H9 (cell line): ENCODE measurements at places on chromosomes 7 and 10.

DNA sequence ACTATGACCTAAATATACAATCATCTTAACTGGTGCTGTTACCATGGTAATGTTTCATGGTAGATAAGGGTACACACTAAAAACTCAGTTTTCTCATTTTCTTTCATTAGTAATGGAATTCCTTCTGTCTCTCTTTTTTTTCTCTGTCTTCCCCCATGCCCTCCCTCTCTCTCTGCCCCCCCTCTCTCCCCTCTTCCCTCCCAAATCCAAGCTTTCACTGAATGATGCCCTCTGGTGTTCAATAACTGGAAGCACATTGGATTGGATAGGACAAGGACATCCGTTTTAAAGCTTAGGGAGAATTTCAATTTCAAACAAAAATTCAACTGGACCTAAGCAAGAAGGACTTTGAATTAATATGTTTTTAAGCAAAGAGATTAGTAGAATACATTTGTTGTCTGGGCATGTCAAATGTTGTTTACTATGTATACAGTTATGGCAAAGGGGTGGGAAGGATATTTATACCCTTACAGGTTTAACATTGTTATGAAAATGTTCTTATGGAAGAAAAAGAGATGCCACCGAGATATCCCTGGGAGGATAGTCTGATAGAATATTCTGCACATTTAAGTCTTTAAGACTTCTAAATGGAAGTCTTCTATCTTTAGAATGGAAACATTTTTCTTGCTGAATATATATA, 6.1 kb downstream of the CHRM2 start:
- peaks cover 32% of the 10 kb centered on the region for H3K27me3 ChIP-seq
- H3K4me3 ChIP-seq: no peak overlapping the region
- no peak overlapping the region for H3K27ac ChIP-seq
- no peaks in the 10 kb centered on the region for H3K36me3 ChIP-seq
- no peak for DNase-seq
- H3K4me1 ChIP-seq: no peaks in the 10 kb centered on the region; the same call in 1 of the 2 replicates

DNA sequence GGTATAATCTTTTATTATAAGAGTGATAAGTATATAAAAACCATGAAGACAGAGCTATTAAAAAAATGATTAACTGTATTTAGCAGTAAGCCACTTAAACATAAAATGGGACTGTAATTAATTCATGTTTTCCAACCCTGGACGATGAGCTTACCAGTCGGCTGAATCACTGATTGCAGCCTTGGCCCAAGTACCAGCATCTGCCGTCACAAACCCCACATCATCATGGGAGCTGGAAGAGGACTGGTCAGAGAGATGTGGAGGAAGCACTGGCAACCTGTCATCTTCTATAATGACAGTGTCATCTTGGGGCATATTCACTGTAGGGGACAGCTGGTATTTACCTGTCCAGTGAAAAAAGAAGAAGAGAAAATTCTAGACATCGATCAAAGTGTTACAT, 473.6 kb downstream of the PARD3 start:
- no peaks in the 10 kb centered on the region for H3K36me3 ChIP-seq
- no peak overlapping the region for H3K4me3 ChIP-seq
- no peak for DNase-seq
- H3K27ac ChIP-seq: no peak overlapping the region
- peaks cover 4% of the 10 kb centered on the region; the same call in 1 of the 2 replicates for H3K4me1 ChIP-seq
- H3K27me3 ChIP-seq: no peaks in the 10 kb centered on the region

- no peak overlapping the region for H3K4me3 ChIP-seq
- peaks cover 2% of the 10 kb centered on the region; the same call in 1 of the 2 replicates for H3K4me1 ChIP-seq
Measured at GRCh38 chr7:11343818-11344413, 370.2 kb downstream of the PHF14 start.

DNA sequence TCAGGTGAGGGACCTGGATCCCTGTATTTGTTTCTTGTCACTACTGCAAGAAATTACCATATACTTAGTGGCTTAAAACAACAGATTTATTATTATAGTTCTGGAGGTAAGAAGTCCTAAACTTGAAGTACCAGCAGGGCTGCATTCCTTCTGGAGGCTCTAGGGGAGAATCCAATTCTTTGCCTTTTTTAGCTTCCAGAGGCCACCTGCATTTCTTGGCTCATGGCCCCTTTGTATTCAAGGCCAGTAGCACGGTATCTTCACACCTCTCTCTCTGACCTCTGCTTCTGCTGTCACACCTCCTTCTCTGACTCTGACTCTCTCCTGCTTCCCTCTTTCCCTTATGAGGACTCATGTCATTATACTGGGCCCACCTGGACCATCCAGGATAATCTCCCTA, 2.2 kb upstream of the LHPP start:
- peaks cover 13% of the 10 kb centered on the region for H3K4me1 ChIP-seq
- H3K27ac ChIP-seq: no peak overlapping the region
- H3K36me3 ChIP-seq: peaks cover 2% of the 10 kb centered on the region; the same call in 2 of the 3 replicates
- no peaks in the 10 kb centered on the region for H3K27me3 ChIP-seq

DNA sequence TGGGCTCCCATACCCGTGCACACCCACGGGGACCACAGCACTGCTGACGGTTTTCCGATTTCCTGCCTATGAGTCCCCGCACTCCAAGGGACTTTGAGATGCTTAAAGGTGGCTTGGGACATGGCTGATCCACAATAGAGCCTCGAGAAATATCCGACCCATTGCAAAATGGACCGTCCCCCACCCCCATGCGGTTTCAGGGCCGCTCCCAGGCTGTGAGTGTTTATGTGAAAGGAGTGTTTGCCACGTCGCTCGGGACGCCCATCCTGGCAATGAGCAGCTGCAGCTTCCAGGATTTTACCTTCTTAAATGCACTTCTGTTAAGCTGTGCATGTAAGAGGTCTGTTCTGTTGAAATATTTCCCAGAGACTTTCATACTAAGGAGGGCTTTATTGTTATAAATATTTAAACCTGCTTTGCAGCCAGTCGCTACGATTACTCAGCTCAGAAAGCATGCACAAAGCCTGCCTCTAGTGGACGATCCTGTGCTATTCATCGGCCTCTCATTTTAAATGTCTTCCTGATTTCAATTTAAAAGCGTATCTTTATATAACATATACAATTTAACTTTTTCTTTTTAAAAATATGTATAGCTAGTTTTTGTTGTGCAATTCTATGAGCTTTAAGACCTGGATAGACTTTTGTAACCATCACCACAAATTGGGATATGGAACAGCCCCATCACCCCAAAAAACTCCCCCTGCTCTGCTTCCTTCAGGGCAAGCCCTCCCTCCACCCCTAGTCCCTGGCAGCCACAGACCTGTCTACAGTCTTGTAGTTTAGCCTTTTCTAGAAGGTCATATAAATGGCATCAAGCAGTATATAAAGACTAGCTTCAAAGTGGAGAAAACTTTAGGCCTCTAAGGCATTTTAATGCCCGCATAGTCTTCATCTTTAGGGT, 418.3 kb downstream of the PAXIP1 start:
- DNase-seq: no peak
- H3K36me3 ChIP-seq: no peaks in the 10 kb centered on the region
- no peak overlapping the region for H3K27ac ChIP-seq
- H3K4me3 ChIP-seq: no peak overlapping the region
- H3K4me1 ChIP-seq: peaks cover 3% of the 10 kb centered on the region; the same call in 1 of the 2 replicates

GRCh38 chr7:18792871-18793595, 297.5 kb downstream of the HDAC9 start:
- no peak overlapping the region for H3K4me3 ChIP-seq
- H3K27ac ChIP-seq: no peak overlapping the region
- no peaks in the 10 kb centered on the region for H3K36me3 ChIP-seq
- H3K27me3 ChIP-seq: no peaks in the 10 kb centered on the region
- H3K4me1 ChIP-seq: peaks cover 4% of the 10 kb centered on the region; the same call in 1 of the 2 replicates

DNA sequence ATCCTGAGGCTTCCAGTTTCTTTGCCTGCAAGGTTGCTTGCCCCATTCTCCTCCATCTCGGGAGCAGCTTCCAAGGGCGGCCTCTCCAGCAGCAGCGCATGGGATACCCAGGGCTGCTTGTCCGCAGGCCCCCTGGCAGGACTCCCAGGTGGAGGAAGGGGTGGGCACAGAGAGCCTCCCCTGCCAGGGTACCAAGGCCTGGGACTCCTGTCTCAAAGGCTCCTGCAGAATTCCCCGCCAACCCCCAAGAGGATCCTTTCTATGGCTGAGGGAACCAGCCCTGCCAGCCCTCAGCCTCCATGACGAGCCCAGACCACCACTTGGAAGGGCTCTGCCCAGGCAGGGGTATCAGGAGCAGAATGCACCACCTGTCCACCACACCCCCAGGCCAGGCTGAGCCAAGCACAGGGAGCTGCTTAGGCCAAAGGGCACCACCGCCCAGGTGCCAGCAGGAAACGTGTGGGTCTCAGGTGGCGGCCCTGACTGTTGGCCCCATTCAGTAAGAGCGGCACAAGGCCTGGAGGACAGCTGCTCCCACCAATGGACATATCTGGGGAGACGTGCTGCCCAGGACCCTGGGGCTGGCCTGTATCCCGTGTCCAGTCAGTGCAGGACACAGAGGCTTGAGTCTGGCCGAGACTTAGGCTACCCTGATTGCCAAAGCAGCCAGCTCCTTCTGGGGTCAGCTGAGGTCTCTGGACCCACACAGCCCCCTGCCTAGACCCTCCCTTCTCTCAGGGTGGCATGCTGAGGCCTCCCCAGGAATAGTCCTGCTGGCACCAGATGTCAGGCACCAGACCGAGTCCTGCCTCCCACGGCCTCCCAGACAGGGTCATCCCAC, 33.8 kb upstream of the INPP5A start:
- no peaks in the 10 kb centered on the region for H3K27me3 ChIP-seq
- H3K27ac ChIP-seq: no peak overlapping the region
- DNase-seq: no peak
- no peaks in the 10 kb centered on the region for H3K36me3 ChIP-seq

GRCh38 chr10:127976701-127977356, 69.9 kb downstream of the PTPRE start:
- H3K27me3 ChIP-seq: no peaks in the 10 kb centered on the region
- no peaks in the 10 kb centered on the region for H3K36me3 ChIP-seq
- H3K4me1 ChIP-seq: no peaks in the 10 kb centered on the region
- H3K4me3 ChIP-seq: no peak overlapping the region
- no peak overlapping the region for H3K27ac ChIP-seq

GRCh38 chr10:73886661-73887293, 12.4 kb upstream of the CAMK2G start:
- no peak overlapping the region for H3K27ac ChIP-seq
- no peaks in the 10 kb centered on the region for H3K4me1 ChIP-seq
- DNase-seq: no peak
- no peak overlapping the region for H3K4me3 ChIP-seq
- no peaks in the 10 kb centered on the region for H3K27me3 ChIP-seq

GRCh38 chr7:80403686-80404241, 108.1 kb downstream of the GNAT3 start:
- no peaks in the 10 kb centered on the region for H3K27me3 ChIP-seq
- H3K4me3 ChIP-seq: no peak overlapping the region
- no peak overlapping the region for H3K27ac ChIP-seq
- DNase-seq: no peak

DNA sequence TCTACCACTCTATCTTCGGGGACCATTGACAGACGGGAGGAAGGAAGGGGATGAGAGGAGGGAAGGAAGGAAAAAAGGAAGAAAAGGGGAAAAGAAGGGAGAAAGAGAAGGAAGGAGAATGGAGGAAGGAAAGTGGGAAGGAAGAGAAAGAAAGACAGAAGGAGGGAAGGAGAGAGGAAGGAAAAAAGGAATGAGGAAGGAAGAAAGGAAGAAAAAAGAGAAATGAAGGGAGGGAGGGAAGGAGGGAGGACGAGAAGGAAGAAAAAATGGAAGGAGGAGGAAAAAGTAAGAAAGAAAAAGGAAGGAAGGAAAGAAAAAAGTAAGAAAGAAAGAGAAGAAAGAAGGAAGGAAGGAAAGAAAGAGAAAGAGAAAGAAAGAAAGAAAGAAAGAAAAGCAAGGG, 128.9 kb downstream of the ADARB2 start:
- no peaks in the 10 kb centered on the region for H3K4me1 ChIP-seq
- DNase-seq: no peak
- no peaks in the 10 kb centered on the region for H3K27me3 ChIP-seq
- no peak overlapping the region; the same call in 1 of the 2 replicates for H3K4me3 ChIP-seq
- H3K36me3 ChIP-seq: no peaks in the 10 kb centered on the region

DNA sequence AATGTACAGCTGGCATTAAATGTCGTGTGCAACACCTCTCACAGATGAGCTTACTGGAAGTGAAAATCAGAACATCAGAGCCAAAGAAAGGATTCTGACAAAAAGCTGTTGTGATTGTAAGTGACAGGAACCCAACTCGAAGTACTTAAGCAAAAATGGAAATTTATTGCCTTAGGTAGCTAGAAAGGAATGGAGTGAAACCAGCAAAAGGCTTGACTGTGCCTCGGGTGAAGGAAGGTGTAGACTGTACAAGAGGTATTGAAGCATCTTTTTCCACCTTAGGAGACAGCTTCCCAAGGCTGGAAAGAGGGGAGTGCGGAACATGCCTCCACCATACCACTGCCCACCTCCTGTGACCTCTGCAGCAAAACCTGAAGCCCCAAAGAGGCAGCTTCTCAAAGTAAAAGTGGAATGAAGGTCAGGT, 27.3 kb upstream of the ITGB1 start:
- no peaks in the 10 kb centered on the region for H3K27me3 ChIP-seq
- H3K4me3 ChIP-seq: no peak overlapping the region
- H3K27ac ChIP-seq: no peak overlapping the region
- no peaks in the 10 kb centered on the region for H3K4me1 ChIP-seq

GRCh38 chr7:44068054-44068453, 2.7 kb upstream of the PGAM2 start:
- H3K4me3 ChIP-seq: no peak overlapping the region
- peaks cover 10% of the 10 kb centered on the region; the same call in 1 of the 2 replicates for H3K4me1 ChIP-seq

DNA sequence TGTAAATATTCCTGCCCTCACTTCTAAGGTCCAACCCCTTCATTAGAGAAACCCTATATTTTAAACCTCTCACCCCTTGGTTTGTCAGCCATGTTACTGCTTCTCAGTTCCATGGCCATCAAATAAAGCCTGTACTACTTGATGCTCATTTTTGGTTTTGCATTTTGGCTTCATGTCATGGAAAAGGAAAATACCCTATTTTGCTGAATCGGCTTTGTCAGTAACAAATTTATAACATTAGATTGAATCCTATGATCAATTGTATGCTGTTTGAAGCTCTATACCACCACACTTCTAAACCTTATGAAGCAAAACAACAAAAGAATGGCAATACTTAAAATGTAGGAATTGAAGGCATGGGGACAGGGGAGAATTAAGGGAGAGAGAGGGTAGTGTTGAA, 333.1 kb downstream of the ETV1 start:
- no peaks in the 10 kb centered on the region for H3K4me1 ChIP-seq
- H3K27ac ChIP-seq: no peak overlapping the region
- no peak for DNase-seq
- H3K4me3 ChIP-seq: no peak overlapping the region
- H3K27me3 ChIP-seq: no peaks in the 10 kb centered on the region
